ENCODE measurements at places on chromosomes 13 and 19.

GRCh38 chr19:15995536-15995935 lies 46.7 kb downstream of the OR10H4 start:
- DNase-seq, result no peak

DNA sequence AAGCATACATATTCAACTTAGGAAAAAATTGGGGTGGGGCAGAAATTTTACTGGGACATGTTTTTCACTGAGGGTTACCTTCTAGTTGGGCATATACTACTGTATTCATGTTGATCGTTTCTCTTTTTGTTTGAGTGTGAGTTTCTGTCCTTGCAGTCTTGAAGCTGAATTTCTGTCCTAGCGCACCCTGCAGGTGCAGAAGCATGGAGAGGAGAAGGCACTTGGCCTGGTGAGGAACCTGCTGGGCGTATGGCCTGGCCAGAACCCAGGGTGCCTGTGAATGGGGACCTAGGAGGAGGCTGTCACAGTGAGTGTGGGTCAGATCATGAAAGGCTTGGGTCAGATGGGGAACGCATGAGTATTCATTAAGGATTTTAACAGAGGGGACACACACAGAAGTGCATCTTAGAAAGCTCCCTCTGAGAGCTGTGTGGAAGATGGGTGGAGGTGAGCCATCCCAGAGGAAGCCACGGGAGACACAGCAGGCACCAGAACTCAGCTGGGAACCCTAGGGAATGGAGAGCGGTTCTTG lies 36.8 kb downstream of the SERP2 start:
- DNase-seq, result no peak

GRCh38 chr13:50670847-50671496 lies 172.5 kb downstream of the DLEU7 start:
- no peak for DNase-seq

GRCh38 chr13:29924482-29925350 lies 74.3 kb upstream of the UBL3 start:
- no peak for DNase-seq

DNA sequence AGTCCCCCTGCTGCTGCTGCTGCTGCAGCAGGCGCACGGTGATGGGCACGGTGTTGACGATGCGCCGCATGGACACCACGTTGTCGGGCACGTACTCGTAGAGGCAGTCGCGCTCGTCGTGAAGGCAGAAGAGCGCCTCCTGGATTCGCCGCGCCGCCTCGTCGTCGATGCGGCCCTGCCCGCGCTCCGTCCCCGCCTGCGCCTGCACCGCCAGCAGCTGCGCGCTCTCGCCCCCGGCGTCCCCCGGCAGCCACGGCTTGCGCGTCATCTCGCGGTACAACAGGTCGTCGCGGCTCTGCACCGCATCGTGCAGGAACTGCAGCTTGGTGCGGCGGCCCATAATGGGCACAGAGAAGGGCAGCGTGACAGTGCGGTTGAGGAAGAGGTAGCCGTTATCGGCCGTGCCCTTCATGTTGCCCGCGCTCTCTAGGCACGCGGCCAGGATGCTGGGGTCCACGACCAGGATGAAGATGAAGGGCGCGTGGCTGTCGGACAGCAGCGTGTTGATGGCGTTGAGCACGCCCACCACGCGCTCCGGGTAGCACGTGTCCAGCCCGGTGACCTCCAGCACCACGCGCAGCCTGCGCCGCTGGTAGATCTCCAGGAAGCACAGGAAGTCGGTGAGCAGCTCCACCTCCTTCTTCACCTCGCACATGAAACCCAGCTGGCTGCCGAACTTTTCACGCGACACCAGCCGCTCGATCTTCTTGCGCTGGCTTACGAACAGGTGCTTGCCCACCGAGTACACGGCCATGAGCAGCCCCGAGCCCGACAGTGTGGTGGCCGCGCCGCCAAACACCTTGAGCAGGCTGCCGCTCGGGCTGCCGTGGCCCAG lies 8.1 kb downstream of the NKPD1 start:
- no peak for DNase-seq

GRCh38 chr13:23770428-23770827 lies 118.8 kb downstream of the MIPEP start:
- no peak for DNase-seq

Data from coronary artery (tissue), 2 donors.